ENCODE measurements at places on chromosomes 11 and 22. TPM values are rescaled to one million over a fixed set of nuclear protein-coding genes. Genes with fewer than 3 reads are reported as not detected.
A peak's percentile ranks its signal among the peaks of the same experiment; 100 is the strongest.

GRCh38 chr22:34842630-34843029 lies 223.3 kb upstream of the ISX start:
- no peak for DNase-seq

DNA sequence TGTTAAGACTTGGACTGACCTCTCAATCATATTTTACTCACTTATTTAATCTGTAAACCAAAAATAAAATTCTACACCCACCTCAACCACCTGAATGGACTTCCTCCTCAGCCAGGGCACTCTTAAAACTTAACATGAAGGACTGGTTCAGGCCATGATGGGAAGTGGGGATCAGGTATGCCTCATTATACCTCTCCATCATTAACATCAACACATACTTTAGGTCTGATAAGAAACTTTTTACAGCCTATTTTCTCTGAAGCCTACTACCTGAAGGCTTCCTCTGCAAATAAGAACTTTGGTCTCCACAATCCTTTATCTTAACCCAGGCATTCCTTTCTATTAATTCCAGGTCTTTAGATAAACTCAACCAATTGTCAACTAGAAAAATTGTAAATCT lies 390.0 kb downstream of the AASDHPPT start:
- no peak for DNase-seq

DNA sequence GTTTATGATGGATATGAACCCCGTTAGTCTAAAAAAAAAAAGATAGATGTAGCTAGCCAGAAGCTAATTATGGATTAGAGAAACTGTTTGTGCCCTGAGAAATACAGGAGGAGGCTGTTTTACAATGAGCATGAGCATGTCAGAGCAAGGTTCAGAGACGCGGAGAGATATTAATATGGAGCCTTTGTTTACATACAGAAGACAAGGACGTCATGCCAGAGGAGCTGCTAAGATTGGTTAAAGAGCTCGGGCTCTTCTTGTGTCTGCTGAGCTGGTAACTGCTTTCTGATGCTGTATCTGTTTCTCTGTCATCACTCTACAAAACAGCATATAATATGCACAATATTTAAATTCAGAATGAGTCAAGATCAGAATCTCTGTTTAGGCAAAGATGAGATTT lies 24.9 kb upstream of the CCDC89 start:
- DNase-seq: no peak

DNA sequence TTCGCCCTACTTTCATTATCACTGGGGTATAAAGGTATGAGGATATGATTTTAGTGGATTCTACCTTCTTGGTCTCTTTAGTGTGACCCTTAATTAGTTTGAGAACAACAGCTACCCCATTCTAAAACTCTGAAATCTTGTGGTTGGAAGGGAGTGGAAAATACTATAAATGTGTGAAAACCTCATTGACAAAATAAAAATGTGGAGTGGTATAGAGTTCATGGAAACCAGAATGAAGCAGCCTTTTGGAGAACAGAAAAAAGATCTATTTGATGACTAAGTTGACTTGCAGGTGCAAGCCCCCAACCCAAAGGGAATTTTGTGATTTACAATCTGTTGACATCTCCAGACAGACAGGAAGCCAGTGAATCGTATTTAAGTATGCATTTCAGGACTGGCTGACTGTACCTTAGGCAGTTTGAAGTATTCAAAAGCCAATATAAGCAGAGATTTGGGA lies 75.8 kb downstream of the GAS2 start:
- DNase-seq: no peak

DNA sequence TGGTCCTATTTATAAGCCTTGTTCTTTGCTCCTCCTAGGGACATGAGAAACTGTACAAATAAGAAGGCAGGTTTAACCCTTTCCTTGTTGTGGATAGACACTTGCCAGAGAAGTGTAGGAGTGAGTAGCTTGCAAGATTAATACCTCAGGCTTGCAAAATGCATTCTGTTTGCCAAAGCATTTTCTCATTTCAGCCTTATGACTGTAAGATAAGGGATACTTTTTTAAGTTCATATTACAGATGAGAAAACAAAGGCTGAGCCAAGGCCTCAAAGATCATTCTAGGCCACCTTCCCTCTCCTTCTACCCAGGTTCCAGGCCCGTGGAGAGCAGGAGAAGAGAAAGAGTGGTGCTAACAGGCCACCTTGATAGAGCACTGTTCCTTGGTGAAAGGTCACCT lies 46.8 kb downstream of the TRIM29 start:
- no peak for DNase-seq

DNA sequence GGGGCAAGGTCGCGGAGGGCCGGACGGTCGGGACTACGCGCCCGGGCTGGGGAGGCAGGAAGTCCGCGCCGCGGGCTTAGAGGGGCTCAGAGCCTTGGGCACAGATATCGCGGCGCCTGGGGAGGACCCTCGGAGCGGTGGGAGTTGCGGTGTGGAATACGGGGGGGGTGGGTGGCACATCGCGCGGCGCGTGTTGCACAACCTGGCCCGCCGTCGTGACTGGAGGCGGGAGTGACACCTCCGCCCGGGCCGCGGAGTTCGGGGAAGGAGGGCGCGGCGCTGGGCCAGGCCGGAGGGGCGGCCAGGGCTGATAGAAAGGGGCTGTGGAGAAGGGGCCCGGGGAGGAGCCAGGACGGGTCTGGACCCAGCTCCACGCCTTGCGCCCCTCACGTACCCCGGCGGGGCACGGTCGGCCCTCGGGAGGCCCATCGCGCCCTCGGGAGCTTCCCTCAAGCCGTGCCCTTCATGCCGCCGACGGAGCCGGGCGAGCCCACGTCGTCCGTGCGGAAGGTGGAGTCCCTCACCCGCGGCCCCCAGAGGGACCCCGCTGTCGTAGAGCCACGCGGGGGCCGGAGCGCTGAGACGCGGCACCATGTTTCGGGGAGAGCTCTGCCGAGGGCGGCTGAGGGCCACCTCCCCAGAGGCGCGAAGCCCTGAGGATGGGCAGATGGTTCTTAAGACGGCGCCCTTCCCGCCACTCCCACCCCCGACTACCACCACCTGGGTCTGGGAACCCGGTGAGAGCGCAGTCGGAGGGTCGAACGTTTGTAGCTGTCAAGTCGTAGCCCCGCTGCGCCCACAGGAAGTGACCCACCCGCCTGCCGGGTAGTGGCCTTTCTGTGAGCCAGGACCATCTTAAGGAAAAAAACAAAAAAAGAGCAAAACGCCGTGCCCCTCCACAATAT lies 729 bp downstream of the IL17RA start:
- no peak for DNase-seq

- no peak for DNase-seq
Observed at GRCh38 chr22:41885116-41885515, 29.8 kb downstream of the SHISA8 start.

GRCh38 chr11:86558207-86558606 lies 114.2 kb downstream of the ME3 start:
- no peak for DNase-seq

- DNase-seq: no peak
Observed at GRCh38 chr11:79263001-79263400, 177.8 kb downstream of the TENM4 start.

GRCh38 chr11:86245369-86246292 lies 1.1 kb downstream of the EED start:
- peak; percentile 33 for DNase-seq

GRCh38 chr22:18979957-18980356 lies 43.9 kb upstream of the PRODH start:
- no peak for DNase-seq

DNA sequence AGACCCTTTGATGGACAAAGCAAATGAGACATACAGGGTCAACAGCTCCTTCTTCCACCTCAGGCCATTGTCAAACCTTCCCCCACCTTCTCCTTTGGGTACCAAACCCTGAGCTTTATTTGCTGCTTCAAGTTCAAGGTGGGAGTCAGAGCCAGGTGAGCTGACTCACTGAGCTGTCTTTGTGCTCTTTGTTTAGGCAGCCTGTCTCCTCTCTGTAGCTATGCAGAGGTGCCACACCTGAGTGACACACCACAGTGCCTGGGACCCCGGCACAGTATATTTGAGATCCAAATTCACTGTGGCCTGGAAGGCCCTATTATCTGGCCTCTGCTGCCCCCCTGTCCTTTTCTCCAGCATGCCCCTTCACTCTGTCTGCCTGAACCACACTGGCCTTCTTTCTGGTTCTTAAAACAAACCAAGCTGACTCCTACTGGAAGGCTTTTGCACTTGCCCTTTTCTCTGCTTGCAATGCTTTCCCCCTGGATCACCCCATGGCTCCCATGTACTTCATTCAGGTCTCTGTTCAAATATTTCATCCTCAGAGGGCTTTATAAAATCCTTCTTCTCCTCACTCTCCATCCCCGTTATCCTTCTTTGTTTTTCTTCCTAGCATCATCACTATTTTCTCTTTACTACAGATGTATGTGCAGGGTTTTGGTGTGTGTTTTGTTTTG lies 16.1 kb downstream of the LMO2 start:
- no peak for DNase-seq

EMID1 gene
- 109 TPM for polyA plus RNA-seq

A4GALT gene
- 2.7 TPM for polyA plus RNA-seq

OR2AG1 gene
- 0.03 TPM for polyA plus RNA-seq

PRODH gene
- polyA plus RNA-seq: 47.0 TPM

MYBPC3 gene
- 0.06 TPM for polyA plus RNA-seq

MMP12 gene
- polyA plus RNA-seq: not detected

All from left lung (tissue), 14 donors.